Stimulated activated CD4-positive, alpha-beta T cell treated with anti-CD3 and anti-CD28 coated beads, Interleukin-2, amount 100 ng/mL, for 4 hours (primary cell): ENCODE measurements at places on chromosomes 16 and 17.

GRCh38 chr17:19309701-19310100 lies 52.8 kb downstream of the B9D1 start:
- no peak for DNase-seq

- no peak for DNase-seq
These were observed 18.8 kb downstream of the HSD11B2 start for GRCh38 chr16:67449739-67450138.

DNA sequence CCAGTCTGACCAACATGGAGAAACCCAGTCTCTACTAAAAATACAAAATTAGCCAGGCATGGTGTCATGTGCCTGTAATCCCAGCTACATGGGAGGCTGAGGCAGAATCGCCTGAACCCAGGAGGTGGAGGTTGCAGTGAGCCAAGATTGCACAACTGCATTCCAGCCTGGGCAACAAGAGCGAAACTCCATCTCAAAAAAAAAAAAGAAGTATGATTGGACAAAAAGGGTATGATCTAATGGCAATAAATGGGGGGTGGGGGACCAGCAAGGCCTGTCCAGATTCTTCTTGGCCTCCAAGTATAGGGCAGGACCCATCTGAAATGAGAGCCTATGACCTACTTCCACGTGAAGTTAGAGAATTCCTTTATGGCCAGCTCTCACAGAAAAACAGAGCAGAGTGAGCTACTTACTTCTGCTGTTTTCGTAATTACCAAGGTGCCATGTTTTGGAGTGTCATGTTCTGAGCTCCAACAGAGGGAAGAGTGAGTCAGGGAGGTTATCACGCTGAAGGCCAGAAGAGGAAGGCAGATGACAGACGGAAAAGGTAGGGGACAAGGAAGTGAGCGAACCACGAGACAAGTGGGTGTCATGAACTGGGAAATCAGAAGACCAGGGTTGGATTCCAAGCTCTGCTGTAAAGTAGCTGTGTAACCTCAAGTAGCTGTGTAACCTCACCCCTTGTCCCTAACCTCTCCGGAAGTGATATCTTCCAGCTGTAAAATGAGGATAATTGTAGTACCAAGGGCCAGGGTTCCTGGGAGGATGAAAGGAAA lies 3.6 kb upstream of the ZMYND15 start:
- DNase-seq = no peak

DNA sequence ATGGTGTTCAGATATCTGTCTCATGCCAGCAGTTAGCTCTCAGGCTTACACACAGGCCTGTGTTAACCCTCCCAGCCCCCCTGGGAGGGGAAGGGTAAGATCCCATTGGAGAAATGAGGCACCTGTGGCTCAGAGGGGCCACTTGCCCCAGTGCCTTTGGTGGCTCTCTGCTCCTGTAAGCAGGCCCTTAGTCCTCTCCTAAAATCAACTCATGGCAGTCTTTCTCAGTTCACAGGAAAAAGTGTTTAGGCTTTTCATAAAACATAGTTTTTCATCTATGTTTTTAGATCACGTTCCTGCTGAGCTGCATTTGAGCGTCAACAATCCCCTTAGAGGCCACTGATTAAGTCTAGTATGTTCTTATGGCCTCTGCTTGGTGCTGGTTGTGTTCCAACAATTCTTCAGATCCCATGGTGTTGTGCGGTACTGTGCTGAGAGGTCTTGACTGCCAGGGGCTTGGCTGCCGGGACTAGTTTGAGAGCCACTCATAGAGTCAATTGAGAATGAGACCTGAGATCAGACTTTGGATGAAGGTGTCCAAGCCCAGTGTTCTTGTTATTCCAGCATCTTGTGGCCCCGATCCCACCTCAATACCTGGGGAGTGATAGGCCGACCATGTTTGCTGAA lies 10.6 kb downstream of the TAOK2 start:
- DNase-seq = no peak

- no peak for DNase-seq
These were observed 102.0 kb upstream of the CDH5 start for GRCh38 chr16:66264311-66265047.
